ENCODE measurements at places on chromosomes 1 and 21.
A peak's percentile ranks its signal among the peaks of the same experiment; 100 is the strongest.

DNA sequence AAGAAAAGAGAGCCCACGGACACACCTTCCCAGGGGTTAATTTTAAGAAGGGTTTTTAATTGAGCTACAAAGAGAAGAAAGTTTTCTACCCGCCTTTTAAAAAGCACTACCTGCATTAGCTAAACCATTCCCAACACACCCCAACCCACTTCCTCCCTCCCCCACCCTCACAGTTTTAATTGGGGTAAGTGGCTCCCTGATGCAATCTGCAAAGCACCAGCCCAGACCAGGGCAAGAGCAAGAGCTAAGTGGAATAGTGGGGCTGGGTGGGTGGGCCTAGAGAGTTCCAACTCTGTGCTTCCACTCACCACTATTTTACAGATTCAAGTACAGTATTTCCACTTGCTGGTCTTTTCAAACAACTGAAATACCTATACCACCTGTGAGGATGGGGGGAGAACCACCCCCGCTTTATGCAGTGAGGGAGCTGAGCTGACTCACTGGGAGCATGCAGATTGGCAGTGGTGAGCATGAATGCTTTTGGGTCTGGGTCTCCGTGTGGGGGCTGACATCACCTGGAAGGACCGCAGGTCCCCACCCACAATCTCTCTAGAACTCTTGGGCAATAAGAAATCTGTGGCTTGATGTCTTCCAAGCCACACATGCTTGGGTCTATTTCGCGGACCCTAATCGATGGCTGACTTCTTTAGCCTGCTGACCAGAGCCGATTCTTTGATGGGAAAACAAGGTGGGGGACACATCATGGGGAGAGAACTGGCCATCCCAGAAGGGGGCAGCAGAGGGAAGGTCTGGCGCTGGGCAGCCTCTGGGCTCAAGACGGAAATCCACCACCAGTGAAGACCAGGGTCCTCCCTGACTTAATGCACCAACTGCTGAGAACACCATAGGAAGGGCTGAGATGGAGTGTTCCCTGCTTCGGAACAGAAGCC lies 95.5 kb downstream of the SSBP3 start:
- no peak for DNase-seq

DNA sequence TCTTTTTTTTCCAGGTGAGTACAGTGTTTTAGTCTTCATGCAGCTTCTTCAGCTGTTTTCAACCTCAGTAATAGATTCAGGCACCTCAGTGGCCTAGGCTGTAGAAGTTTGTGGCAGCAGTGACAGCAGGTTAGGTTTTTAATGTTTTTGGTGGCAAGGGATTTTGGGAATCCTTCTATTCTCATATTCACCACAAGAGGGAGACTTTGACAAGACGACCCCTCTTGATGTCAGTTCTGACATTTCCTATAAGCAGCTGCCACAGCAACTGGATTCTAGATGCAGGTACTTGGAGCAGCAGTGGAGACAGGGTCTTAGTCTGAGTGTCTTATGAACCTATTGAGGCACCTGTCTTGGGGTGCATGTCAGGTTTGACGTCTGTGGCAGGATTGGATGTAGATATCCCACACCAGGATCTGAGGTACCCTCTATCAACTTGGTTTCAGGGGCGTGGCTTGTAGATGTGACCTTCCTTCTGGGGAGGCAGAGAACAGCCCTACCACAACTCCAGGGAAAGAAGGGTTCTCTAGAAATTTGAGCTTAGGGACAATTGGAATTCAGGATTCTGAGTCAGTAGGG lies 1104.2 kb upstream of the TMPRSS15 start:
- no peak for DNase-seq

GRCh38 chr1:169048043-169048442 lies 58.4 kb upstream of the ATP1B1 start:
- no peak for DNase-seq

GRCh38 chr1:208510192-208510952 lies 266.2 kb upstream of the PLXNA2 start:
- DNase-seq: no peak

DNA sequence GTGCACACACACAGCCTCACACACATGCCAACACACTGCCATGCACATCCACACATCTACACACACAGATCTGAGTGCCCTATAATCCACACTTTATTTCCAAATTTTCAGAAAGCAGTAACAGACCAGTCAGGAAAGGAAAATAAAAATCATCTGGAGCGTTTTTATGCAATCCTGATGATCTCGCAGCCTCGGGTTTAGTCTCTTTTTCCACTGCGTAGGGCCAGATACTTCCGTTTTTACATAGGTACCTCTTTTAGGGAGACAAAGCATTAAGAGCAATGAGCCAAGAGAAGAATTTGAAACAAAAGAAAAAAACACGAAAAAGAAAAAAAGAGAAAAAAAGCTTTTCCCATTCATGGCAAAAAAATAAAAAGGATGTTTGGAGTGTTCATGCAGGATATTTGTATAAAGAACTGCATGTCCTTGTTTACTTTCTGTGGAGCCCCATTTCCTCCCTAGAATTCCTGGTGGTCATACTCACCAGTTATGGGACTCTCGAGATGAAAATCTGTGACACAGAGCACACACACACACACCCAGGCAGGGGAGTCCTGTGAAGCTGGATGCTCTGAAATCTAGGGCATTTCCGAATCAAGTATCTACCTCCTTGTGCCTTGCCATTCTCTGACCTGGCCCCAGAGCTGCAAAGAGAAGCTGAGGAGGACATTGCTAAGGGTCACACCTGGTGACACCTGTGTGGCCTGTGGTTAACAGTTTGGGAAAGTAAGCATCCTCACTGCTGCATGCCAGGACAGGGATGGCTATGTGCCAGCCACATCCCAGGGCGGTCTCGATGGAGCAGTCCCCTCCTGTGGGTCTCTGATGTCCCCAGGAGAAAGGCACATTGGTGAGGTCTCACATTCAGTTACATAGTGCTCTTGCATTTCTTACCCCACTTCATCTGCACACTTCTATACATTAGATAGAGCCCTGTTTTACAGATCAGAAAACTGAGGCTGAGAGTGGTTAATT lies 83.6 kb downstream of the RUNX1 start:
- no peak for DNase-seq

GRCh38 chr1:10698726-10699469 lies 97.5 kb downstream of the CASZ1 start:
- DNase-seq: no peak

DNA sequence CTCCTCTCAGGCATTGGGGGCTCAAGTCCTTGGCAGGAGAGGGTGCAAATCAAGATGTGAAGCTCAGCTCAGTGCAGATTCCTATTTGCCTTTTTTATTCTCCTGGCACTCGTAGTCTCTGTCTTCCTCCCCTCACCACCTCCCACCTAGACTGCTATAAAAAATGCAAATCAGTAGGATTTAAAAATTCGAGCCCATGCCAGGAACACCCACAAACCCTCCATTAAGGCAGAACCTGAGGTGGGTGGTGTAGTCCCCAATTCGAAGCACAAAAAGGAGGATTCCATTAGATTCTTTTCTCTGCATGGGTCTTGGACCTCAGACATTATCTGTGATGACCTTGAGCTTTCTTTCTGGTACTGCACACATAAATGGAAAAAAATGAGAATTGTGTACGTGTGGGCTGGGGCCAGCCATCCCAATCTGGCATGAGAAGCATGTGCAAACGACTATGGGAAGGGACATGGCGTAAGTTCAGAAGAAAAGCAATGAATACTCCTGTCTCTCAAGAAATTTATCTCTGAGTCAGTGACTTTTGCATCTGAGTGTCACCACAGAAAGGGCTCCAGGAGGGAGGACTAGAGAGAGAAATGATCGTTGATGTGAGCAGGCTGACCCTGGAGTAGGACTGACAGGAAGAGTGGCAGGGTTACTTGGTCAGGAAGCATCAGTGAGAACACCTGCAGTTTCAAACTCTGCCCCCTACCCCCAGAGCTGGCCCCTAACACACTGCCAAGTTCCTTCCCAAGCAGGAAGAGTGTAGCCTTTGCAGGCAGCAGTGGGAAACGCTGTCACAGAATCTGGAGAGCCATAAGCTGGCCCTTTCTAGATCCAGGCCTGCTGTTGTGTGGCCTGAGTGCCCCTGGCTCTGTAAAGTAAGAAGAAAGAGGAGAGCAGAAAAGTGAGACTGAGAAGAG lies 1.7 kb downstream of the INKA2 start:
- no peak for DNase-seq

GRCh38 chr1:23356471-23357137 lies 12.5 kb upstream of the HNRNPR start:
- no peak for DNase-seq

- no peak for DNase-seq
Observed at GRCh38 chr1:118132000-118132399, 53.0 kb downstream of the SPAG17 start.

DNA sequence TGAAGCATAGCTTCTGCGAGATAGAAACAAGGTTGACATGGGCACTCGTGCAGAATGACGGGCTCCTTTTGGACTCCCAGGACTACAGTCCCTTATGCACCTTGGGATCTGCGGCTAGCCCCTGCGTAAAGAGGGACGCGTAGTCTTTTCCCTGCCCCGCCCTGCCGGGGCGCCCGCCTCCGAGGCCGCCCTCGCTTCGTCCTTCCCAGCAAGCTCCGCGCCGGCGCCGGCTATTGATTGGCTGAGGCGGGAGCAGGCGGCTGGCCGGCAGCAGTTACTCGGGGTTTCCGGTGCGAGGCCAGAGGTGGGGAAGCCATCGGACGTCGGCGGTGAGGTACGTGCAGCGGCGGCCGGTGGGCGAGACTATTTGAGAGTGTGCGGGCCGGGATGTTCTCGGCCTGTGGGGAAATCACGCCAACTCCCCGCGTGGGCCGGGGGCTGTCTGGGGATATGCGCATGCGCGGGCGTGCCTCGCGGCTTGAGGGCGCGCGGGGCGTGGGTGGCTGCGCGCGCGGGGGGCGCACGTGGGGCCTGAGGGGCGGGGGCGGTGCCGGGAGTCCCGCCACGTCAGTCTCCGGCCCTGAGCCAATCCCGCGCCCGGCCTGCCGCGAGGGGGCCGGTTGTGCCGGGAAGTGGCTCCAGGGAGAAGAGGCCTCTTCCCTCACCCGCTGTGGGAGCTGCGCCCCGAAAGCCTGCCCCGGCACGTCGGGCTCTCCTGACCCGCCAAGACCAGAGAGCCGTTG lies at the start of gene TXLNA:
Gene TXLNA, plus strand, starts transcription at position 233 of the 743 bp plus-strand sequence. CDS start 671 bp downstream, outside the sequence.
- DNase-seq: peak; percentile 74

Measured in DMS 273 treated with DMSO at 0.1 percent for 48 hours (cell line).